CD4-positive, alpha-beta T cell treated with Interleukin-4 for 4 hours (primary cell): ENCODE measurements at places on chromosomes 6 and 20.
A peak's percentile ranks its signal among the peaks of the same experiment; 100 is the strongest.

DNA sequence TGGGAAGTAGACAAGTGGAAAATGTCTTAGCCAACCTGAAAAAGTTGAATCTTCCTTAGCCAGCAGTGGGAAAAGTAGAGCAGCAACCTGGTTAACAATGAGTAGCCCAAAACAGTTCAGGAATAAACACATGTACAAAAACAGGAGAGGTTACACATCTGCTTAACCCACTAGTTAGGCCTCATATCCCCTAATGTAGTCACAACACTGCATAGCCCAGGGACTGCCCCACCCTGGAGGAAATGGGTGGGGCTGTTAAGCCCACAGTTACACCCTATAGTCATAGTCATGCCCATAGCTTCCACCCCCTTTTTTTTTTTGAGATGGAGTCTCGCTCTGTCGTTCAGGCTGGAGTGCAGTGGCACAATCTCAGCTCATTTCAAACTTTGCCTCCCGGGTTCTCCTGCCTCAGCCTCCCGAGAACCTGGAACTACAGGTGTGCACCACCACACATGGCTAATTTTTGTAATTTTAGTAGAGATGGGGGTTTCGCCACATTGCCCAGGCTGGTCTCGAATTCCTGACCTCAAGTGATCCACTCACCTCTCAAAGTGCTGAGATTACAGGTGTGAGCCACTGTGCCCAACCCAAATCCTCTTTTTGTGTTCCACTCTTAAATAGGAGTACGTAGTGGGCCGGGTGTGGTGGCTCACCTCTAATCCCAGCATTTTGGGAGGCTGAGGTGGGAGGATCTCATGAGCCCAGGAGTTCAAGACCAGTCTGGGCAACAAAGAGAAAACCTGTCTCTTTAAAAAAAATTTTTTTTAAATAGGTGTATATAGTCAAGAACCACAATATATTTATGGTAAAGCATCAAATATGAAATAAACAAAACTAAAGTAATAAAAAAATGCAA is 24.5 kb downstream of the ILRUN start:
- DNase-seq: peak; percentile 92

GRCh38 chr6:108945681-108946159 is 97.5 kb downstream of the ARMC2 start:
- DNase-seq: no peak

GRCh38 chr20:1324598-1325172 is 4.3 kb downstream of the SDCBP2 start:
- peak; percentile 54 for DNase-seq

DNA sequence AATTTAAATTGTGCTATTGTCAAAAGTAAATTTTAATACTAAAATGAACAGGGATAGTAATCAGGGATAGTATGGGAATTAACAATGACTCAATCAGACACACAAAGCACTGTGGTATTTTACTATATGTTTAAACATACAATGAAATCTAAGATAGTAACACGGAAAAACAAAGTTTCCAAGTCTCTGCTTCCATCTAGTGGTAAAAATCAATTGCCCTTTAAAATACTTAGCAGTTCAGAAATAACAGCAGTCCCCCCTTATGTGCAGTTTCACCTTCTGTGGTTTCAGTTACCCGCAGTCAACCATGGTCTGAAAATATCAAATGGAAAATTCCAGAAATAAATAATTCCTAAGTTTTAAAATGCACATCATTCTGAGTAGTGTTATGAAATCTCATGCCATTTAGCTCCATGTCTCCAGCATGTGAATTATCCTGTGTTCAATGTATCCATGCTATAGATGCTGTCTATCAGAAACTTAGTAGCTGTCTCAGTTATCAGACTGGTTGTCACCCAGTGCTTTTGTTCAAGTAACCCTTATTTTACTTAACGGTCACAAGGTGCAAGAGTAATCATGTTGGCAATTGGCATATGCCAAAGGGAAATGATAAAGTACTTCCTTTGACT is 58.5 kb downstream of the AHI1 start:
- peak; percentile 30 for DNase-seq

DNA sequence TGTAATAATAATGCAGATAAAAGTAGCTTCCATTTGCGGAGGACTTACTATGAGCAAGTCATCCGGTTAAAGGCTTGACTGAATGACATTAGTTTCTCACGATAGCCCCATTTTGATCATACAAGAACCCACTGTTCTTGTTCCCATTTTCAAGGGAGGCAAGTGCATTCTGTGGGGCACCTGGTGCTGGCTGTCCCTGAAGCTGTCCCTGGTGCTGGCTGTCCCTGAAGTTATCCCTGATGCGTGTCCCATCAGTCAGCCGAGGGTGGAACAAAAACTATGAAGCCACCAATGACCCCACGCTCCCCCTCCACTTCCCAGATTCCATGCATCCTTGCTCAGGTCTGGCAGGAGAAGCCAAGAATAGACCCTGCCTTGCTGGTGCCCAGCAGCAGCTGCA is 95.3 kb downstream of the EDN3 start:
- no peak for DNase-seq

DNA sequence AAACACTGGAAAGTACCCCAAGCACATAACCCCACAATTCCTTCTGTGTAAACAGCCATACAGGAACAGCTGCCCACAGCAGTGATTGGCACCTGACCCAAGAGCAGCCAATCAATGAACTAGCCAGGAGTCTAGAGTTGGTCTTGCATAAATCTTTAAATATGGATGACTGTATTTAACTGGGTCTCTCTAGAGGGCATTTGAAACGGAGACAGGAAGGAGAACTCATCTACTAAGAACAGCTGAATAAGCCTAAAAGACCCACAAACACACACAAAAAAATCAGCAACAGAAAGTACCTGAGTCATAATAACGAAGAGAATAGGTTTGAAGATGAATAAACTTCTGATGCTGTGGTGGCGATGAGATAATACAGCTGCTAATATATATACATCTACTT is 49.0 kb upstream of the ASF1A start:
- peak; percentile 48 for DNase-seq

- DNase-seq: no peak
Observed at GRCh38 chr20:13717631-13718044, 67.1 kb downstream of the ESF1 start.

GRCh38 chr6:25280344-25281074 is 1.3 kb downstream of the CARMIL1 start:
- DNase-seq: no peak

DNA sequence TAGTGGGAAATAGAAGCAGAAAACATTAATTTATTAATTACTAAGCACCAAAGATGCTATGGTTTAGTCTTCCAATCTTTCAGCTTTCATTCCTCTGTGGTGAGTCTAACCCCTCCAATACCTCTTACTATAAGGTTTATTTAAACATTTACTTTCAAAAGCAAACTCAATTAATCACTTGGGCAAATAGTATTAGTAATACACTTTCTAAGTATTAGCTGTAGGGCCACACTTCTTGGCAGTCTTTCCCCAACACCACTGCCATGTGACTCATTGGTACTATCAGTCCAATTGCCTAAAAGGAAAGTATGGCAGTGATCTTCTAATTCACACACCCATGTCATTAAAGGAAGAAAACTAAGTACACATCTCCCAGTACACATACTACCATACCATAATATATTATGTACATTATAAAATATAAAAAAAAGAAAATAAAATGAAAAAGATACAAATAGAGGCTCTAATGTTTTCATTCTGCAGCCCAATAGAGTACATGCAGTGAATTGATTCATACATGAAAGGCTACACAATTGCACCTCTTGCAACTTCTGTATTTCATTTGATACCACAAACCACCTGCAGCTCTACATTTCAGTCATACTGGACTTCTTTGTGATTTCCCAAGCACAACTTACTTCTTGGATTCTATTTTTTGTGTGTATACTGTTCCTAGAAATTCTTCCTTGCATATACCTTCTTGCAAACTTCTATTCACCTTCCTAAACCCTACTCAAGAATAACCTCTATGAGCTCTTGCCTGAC is 218.6 kb downstream of the PKHD1 start:
- DNase-seq: no peak

- DNase-seq: peak; percentile 58
Observed at GRCh38 chr20:45347936-45348778, at the start of gene SDC4. Gene SDC4 (minus strand): TSS chr20:45348424. CDS start chr20:45348384, 40 bp downstream.

GRCh38 chr6:143195349-143195845 is 134.7 kb downstream of the AIG1 start:
- DNase-seq: no peak

DNA sequence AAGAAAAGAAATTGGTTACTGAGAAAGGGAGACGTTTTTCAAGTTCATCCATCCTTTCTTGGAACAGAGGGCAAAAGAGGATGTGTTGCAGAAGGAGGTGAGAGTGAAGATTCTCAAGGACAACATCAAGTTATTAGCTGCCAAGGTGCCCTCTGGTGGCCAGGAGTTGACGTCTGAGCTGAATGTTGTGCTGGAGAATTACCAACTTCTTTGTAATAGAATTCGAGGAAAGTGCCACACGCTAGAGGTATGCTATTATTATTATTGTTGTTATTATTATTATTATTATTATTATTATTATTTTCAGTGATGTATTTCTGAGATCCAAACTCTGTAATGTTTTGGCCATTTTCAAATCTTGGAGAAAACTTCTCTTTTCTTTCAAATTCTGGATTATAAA is 197.0 kb downstream of the UTRN start:
- DNase-seq: peak; percentile 68

- no peak for DNase-seq
Observed at GRCh38 chr6:80170433-80170832, 64.0 kb downstream of the BCKDHB start.

DNA sequence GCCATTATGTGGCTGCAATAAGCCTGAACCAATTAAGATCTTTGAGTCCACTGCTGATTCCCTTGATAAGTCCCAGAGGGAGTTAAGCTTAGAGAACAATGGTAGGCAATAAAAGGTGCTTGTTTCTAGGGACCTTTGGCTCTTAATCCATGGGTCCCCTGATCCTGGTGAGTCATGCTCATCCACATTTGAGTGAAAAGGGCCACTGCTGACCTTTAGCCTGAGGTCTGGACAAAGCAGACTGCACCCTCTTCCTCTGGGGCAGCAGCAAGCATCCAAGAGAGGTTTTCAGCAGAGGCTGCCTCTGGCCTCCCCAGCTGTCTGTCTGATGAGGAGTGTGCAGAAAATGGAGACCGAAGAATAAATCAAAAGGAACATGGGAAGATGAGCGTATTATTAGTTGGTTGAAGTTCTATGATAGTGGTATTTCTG is 16.1 kb upstream of the SCGN start:
- DNase-seq: no peak

DNA sequence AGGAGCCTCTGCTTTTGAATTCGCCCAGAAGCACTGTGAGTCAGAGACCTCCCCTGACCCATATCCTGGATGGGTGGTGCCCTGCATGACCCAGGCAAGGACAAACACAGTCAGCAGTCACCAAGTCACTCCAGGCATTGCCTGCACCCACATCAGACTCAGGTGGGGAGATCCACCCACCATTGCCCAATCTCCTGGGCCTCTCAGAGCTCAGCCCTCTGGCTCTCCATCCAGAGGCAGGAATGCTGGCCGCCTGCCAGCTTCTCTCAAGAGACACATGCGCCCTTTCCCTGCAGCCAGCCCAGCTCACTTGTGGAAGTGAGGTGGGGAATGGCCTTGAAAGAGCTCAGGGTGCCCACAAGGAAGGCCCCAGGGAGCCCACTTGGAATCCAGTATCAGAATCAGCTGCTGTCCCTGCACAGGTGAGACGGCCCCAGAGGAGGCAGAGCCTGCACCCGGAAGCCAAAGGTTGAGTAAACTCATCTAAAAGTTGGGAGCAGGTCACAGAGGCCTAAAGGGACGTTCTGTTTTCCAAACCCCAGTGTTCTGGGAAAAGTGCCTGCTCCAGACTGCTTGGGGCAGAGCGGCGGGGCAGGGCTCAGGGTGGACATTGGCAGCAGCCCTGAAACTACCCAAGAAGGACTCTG is 129.8 kb downstream of the PREX1 start:
- DNase-seq: no peak

DNA sequence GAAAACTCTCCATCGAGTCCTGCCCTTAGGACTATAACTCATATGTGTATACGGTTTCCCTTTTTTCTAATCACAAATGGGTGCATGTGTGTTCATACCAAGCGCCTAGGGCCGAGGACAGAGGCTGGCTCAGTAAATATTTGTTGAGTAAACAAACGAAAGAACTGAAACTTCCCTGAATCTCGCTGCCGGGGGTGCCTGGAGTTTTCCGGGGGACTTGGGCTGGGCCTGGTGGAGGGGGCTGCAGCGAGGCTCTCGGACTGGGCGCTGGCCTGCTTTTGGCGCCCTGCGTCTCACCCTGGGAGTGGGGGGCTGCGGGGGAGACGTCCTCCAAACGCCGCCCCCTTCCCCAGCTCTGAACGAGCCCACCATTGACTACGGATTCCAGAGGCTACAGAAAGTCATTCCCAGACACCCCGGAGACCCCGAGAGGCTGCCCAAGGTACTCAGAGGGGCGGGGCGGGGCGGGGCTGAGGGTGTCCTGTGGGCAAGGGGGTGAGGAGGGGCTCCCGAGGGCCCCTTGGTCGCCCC is 49.0 kb downstream of the CPXM1 start:
- no peak for DNase-seq

DNA sequence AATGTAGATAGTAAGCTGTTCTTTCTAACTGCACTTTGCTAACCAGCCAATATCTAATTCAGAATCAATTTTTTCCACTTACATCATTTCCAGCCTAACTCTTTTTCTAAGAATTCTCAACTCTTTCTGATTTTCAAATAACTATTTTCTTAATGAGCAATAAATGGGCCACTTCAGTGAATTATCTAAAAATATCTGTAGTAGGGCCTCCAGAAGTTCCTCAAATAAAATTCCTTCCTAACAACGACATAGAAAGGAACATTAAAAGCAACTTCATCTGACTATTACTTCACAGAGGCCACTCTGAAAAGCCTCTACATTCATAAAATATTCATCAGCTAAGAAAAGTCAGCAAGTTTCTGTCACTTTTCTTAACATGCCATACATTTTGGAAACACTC is 4.8 kb downstream of the COL12A1 start:
- DNase-seq: no peak

GRCh38 chr6:139284789-139285188 is 7.0 kb downstream of the TXLNB start:
- DNase-seq: no peak

- no peak for DNase-seq
Observed at GRCh38 chr6:18087396-18088165, 34.9 kb downstream of the NHLRC1 start.

DNA sequence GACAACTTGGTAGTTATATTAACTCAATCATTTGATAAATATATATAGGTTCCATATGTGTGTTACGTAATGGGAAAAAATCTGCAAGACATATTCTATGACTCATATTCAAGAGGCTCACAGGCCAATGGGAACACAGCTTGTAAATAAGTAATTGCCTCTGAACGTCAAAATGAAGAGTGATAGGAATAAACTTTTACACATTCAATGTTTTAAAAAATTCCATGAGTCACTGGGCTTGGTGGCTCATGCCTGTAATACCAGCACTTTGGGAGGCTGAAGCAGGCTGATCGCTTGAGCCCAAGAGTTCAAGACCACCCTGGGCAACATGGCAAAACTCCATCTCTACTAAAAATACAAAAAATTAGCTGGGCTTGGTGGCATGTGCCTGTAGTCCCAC is 209.4 kb upstream of the MCHR2 start:
- DNase-seq: no peak

GRCh38 chr6:151765444-151765886 is 42.0 kb upstream of the ESR1 start:
- peak; percentile 61 for DNase-seq
